ENCODE measurements at places on chromosomes 3 and 15. TPM values are rescaled to one million over a fixed set of nuclear protein-coding genes. Genes with fewer than 3 reads are reported as not detected.

CEP70 gene
- total RNA-seq, result 14.6 TPM

WDR5B gene
- total RNA-seq, result 8.0 TPM

CA12 gene
- 174 TPM for total RNA-seq

ZMYND10 gene
- 0.81 TPM for total RNA-seq

CHRM5 gene
- total RNA-seq, result not detected

TTC21A gene
- total RNA-seq, result 2.4 TPM

TMEM207 gene
- not detected for total RNA-seq

TJP1 gene
- total RNA-seq, result 94.2 TPM

SYNPR gene
- not detected for total RNA-seq

PLAAT1 gene
- total RNA-seq, result 0.90 TPM

SIN3A gene
- 52.9 TPM for total RNA-seq

CLDN18 gene
- not detected for total RNA-seq

MUSTN1 gene
- total RNA-seq, result not detected

KLHL6 gene
- total RNA-seq, result not detected

GOLGA8R gene
- total RNA-seq, result 0.33 TPM

MAPKBP1 gene
- 12.7 TPM for total RNA-seq

FGD5 gene
- total RNA-seq, result 0.18 TPM

CLEC3B gene
- 10.5 TPM for total RNA-seq

LINS1 gene
- total RNA-seq, result 11.2 TPM

RARB gene
- total RNA-seq, result 3.1 TPM

FAM107A gene
- total RNA-seq, result 0.54 TPM

MAP1A gene
- 108 TPM for total RNA-seq

CEP19 gene
- total RNA-seq, result 4.0 TPM

CTDSPL2 gene
- 108 TPM for total RNA-seq

PATL2 gene
- total RNA-seq, result 0.72 TPM

HESX1 gene
- 2.4 TPM for total RNA-seq

STRA6 gene
- total RNA-seq, result 0.18 TPM

FLNB gene
- total RNA-seq, result 69.0 TPM

NLGN1 gene
- 6.1 TPM for total RNA-seq

MYO5A gene
- 18.9 TPM for total RNA-seq

CFAP20DC gene
- total RNA-seq, result 1.3 TPM

FOXL2 gene
- not detected for total RNA-seq

DOCK3 gene
- 0.36 TPM for total RNA-seq

FANCD2OS gene
- not detected for total RNA-seq

CCR8 gene
- total RNA-seq, result not detected

DNAH12 gene
- total RNA-seq, result 0.09 TPM

ZNF501 gene
- 13.1 TPM for total RNA-seq

HDDC3 gene
- total RNA-seq, result 12.9 TPM

CLPX gene
- 43.8 TPM for total RNA-seq

SERPINI2 gene
- total RNA-seq, result not detected

MYL3 gene
- not detected for total RNA-seq

SLC7A14 gene
- 6.1 TPM for total RNA-seq

IL12A gene
- 1.2 TPM for total RNA-seq

ROPN1B gene
- not detected for total RNA-seq

All from fibroblast of the aortic adventitia (primary cell).